H1 (cell line): ENCODE measurements at places on chromosomes 7 and 10.

- no peak for DNase-seq
Measured at GRCh38 chr7:39374436-39375040, 191.7 kb upstream of the YAE1 start.

- no peak for DNase-seq
Measured at GRCh38 chr10:48384699-48384982, 78.2 kb downstream of the MAPK8 start.

DNA sequence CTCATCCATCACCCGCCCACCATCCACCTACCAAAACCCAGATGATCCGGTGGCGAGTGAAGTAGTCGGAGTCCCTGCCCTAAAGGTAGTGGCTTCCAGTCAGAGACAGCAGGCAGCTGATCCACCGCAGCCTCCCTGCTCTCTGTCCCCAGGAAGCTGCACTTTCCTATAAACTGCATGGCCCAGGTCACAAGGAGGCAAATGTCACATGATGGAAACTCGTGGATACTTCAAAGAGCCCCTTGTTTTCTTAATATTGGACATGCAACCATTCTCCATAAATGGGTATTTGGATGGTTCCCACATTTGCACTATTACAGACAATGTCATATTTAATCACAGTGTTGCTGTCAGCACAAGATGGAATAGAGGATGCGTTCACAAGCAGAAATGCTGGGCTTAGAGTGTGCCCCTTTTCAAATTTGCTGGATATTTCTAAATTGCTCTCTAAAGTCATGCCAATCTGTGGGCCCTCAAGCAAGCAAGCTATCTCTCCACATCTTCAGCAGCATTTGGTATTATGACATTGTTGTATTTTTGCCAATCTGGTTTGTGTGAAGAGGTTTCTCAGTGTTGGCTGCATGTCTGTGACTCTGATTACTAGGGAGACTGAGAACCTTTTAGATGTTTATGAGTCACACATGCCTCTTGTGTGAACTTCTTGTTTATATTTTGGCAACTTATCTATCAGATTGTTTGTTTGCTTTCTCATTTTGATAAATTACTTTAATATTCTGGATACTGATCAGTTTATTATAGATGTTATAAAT, 822.0 kb downstream of the TNS3 start:
- no peak for DNase-seq

GRCh38 chr10:3701491-3701890, 83.5 kb downstream of the KLF6 start:
- DNase-seq, result no peak
